Stimulated activated CD8-positive, alpha-beta memory T cell treated with anti-CD3 and anti-CD28 coated beads, Interleukin-15, amount 100 ng/mL, for 1 hour (primary cell): ENCODE measurements at places on chromosomes 6 and 20.

GRCh38 chr6:87066449-87067333 is 28.2 kb downstream of the CGA start:
- no peak for DNase-seq

- DNase-seq = no peak
These were observed 16.1 kb upstream of the DOK5 start for GRCh38 chr20:54459279-54459678.

DNA sequence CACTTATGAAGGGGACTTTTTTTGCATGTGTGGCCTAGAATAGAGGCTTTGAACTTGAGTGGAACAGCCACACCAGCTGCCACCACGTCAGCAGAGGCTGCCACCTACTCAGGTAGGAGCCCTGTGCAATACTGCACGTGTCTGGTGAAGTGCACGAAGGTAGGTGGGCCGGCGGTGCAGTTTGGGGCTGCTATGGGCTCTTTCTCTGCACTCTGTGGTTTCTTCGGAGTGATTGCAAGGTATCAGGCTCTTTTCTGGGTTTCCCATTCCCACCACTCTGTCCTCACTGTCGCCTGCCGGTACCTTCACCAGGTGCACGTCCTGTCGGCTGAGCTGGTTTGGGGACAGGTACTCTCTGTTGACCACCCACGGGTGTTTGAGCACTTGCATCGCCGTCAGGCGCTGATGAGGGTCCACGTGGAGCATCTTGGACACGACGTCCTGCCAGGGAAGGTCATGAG is 30.8 kb upstream of the MPC1 start:
- DNase-seq = no peak

DNA sequence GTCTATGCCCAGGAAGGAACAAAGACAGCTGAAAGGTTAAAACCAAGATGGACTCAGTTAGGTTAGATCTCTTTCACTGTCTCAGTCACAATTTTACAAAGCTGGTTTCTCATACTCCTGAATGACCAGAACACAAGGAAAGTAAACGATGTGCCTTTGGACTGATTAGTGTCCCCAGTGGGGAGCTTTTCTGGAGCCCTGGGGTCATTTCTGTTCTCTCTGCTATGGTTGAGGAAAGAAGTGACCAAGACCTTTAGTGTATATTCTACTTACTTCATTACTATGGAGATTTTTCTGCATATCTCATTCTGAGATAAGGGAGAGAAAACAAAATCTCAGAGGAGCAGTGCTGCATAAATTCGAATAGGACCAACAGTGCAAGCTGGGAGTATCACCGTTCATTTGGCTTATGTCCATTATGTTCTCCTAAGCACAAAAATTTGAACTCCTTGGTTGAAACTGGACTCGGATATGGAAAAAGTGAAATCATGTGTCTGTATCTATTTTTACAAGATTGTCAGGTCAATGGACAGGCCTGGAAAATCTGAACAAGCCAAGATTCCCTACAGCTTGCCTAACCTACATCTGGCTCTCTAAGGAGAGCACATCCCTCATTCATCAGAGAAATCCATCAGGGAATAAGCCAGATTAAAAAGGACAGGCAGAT is 34.4 kb upstream of the ENPP1 start:
- no peak for DNase-seq

GRCh38 chr20:23205611-23206041 is 119.5 kb upstream of the CD93 start:
- DNase-seq = no peak

DNA sequence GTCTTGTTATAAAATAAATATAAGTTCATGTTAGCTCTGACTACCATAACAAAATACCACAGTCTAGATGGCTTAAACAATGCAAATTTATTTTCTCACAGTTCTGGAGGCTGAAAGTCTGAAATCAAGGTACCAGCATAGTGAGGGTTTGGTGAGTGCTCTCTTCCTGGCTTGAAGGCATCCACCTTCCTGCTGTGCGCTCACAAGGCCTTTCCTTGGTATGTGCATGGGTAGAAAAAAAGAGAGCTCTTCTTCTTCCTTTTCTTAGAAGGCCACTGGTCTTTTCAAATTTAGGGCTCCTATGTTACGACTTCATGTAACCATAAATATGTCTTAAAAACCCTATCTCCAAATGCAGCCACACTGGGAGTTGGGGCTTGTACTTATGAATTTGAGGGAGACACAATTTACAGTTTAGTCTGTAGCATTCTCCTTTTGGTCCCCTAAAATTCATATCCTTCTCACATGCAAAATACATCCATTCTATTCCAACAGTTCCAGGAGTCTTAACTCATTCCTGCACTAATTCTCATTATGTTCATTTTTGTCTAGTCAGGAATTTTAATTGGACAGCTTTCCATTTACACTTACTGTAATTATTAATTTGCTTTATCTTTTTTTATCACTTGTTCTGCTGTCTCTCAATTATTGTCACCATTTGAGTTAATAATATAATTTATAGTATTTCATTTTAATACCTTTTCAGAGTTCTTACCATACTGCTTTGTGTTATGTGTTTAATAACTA is 381.9 kb upstream of the EPHA7 start:
- no peak for DNase-seq

GRCh38 chr6:3617192-3617631 is 134.3 kb downstream of the PXDC1 start:
- no peak for DNase-seq

- DNase-seq = no peak
These were observed 10.3 kb upstream of the MAS1 start for GRCh38 chr6:159880412-159880975.

DNA sequence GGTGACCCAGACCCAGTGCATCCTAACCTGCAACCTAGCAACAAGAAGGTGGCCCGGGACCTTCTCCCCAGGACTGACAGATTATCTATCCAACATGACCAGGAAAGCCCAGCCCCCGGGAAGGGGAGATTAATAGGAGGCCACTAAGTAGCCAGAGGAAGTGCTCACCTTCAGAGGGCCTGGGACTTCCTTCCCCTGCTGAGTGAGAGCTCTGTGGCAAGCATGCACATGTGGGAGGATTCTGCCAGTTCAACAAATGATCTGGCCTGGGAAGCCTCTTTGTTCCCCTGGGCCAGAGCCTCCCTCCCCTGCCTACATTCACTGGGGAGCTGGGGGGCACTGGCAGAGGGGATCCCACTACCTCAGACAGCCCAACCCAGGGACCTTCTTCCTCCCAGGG is 39.6 kb downstream of the SHLD1 start:
- DNase-seq = no peak

DNA sequence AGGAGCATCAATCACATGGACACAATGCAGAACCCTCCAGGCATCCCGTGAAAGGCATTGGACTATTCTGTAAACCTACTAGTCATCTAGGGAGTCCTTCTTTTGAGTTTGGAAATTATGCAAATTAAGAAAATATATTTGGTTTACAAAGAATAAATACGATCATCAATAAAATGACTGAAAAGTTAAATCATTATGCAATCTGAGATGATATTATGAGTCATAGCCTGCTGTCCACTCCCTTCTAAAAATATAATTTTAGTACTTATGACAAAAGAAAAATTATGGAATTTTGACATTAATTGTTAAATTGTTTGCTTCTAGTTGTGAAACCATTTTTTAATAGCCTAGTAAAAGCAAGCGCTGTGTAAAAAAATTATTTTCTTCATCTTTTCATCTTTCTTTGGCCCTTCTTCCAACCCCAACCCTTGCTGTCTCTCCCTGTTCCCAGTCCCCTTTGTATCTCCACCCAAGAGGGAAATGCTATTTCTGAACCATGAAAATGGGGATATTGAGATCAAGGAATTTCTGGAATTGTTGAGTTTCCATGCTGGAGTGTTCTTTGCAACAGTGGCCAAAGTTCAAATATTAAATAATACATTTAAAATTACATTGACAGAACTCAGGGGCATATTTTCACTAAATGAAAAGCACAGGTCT is 599.8 kb downstream of the COL12A1 start:
- DNase-seq = no peak

- no peak for DNase-seq
These were observed 17.3 kb upstream of the TENT5A start for GRCh38 chr6:81769824-81770223.

- DNase-seq = no peak
These were observed 98.8 kb downstream of the HAO1 start for GRCh38 chr20:7841291-7841970.

GRCh38 chr6:169248521-169248971 is 5.1 kb downstream of the THBS2 start:
- DNase-seq = no peak

- no peak for DNase-seq
These were observed 104.8 kb downstream of the SOBP start for GRCh38 chr6:107594736-107595135.

DNA sequence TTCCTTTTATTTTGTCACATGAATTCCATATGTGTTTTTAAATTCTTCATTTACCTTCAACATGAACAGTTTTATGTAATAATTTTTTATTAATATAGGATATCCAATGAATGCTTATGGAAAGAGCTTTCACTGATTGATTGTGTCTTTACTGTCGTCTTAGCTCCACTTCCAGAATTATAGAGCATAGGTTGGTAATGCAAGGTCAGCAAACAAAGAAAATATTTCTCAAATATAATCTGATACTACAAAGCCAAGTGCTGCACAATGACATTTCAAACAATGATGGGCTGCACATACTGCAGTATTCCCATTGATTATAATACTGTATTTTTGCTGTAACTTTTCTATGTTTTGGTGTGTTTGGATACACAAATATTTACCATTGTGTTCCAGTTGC is 275.7 kb upstream of the RSPO3 start:
- DNase-seq = no peak

GRCh38 chr6:90492798-90493197 is 94.1 kb downstream of the MAP3K7 start:
- DNase-seq = no peak

- no peak for DNase-seq
These were observed 102.4 kb downstream of the IMPG1 start for GRCh38 chr6:75970093-75970492.

- DNase-seq = no peak
These were observed 8.6 kb downstream of the SNX9 start for GRCh38 chr6:157831424-157832249.

GRCh38 chr6:1364791-1365190 is 24.6 kb upstream of the FOXF2 start:
- no peak for DNase-seq

- no peak for DNase-seq
These were observed 24.3 kb upstream of the IL17A start for GRCh38 chr6:52161689-52162438.

DNA sequence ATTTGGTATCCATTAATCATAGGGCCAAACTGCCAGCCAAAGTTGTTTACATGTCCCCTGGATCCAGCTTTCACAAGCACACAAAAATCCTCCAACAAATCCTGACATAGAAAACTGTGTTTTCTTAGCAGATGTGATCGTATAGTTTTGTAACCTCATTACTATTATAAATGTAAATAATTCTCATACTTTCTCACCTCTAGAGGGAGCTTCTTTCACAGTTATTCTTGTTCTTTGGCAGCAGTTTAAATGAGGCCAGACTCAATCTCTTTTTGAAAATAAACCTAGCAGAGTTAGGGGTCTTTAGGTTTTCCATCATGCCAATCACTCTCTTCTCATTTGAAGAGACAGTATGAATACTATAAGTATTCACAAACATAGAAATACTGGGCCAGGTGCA is 17.0 kb upstream of the ZNF318 start:
- no peak for DNase-seq

- DNase-seq = no peak
These were observed 213.6 kb upstream of the DTNBP1 start for GRCh38 chr6:15876406-15876805.

DNA sequence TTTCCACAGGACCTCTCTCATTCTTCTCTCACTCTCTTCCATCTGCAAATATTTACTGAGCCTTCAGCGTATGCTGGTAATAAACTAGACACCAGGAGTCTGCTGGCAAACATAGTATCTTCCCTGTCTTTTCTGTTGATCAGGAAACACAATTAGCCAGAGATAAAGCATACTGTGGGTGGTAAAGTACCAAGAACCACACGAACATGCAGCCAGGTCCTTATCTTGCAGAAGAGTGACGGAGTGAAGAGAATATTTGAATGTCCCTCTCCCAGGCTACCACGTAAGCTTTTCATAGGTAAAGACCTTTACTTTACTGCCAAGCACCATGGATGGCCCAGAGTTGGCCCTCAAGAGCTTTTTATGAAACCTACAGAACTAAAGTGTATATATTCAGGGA is 13.3 kb downstream of the FHL5 start:
- no peak for DNase-seq

- no peak for DNase-seq
These were observed 977.7 kb upstream of the SLC35B3 start for GRCh38 chr6:9412951-9413559.

DNA sequence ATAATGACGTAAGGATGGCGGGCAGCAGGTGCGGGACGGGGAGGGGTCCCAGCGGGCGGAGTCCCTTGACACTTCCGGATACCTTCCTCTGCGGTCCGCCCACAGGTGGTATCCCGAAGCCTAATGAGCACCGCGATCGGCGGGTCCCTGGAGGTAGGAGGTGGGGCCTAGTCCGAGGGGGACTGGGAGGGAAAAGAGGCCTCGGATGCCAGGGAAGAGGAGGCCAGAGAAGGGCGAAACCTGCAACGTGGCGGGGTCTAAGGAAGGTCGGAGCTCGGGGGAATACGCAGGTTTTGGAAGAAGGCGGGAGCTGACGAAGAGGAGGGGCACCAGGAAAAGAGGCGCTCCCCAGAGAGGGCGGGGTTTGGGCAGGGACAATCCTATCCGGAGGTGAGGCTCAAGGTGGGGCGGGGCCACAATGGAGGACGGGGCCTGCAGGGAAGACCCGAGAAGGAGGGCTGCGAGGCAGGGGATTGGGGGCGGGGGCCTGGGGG is 3.7 kb downstream of the PRSS16 start:
- DNase-seq = peak; percentile 23

DNA sequence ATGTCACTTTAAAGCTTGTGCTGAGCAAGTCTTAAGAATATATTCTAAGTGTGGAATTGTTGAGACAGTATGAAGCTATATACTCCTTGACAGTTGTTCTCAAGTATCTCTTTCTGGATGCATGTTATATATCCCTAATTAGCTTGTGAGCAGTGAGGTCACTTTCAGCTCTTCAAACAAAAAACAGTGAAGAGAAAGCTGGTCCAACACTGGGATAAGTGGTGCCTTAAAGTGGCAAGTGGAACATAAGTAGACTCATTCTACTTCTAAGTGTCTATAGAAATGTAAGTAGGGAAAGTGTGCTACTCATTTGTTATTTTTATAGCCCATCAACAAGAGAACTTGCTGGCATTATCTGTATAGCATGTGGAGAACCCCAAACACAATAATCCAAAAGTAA is 133.1 kb upstream of the BACH2 start:
- no peak for DNase-seq

GRCh38 chr6:159914565-159914923 is 23.8 kb downstream of the MAS1 start:
- DNase-seq = no peak

DNA sequence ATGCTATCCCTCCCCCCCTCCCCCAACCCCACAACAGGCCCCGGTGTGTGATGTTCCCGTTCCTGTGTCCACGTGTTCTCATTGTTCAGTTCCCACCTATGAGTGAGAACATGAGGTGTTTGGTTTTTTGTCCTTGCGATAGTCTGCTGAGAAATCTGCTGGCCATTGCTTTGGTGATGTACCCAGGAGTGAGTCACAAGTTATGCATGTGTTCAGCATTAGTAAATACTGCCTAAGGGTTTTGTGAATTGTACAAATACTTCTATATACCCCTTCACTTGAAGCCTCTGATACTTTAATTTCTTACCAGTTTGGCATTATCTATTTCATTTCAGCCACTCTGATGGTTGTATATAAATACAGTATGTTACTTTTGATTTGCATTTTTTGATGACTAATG is 711.3 kb upstream of the GJE1 start:
- no peak for DNase-seq

GRCh38 chr6:36853325-36853724 is 14.1 kb upstream of the CPNE5 start:
- no peak for DNase-seq

- no peak for DNase-seq
These were observed 779.3 kb upstream of the CITED2 start for GRCh38 chr6:140153703-140154102.
